ENCODE measurements at places on chromosomes 7 and 10.

DNA sequence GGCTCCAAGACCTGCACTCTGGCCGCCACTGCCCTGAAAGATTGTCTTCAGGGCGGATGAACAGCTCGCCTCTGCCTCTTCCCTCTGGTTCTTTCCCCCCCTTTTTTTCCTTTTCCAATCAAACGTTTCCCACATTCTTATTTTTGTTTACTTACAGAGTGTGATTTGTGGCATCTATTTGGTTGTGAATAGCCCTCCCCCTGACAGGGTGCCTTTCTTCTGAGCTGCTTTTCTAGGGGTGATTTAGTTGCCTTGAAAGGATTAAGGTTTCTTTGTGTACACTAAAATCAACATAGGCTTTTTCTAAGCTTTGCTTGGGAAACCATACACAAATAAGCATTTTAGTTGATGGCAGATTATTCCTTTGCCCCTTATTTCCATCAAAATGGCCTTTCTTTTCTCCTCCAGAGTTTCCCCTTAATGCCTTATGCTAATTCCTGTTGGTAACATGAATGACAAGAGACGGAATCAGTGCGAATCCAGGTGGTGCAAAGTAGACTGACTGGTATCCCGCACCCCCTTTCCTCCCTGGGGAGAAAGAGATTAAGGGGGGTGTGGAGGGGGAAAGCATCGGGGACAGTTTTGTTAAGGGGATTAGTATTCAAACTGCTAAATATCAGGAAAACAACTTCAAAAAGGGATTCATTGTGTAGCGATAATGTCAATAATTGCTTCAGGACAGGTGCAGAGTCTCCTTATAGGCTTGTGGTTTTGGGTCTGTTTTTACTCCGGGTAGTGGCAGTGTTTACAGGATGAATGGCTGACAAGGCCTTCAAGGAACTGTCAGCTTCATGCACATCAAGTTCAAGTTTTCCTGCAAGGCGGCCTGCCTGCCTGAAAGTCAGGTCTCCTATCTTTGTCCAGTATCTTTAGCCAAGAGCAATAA is 431.6 kb upstream of the GALNT17 start:
- DNase-seq, result no peak

- no peak for DNase-seq
These were observed 45.8 kb downstream of the NRF1 start for GRCh38 chr7:129657363-129657762.

DNA sequence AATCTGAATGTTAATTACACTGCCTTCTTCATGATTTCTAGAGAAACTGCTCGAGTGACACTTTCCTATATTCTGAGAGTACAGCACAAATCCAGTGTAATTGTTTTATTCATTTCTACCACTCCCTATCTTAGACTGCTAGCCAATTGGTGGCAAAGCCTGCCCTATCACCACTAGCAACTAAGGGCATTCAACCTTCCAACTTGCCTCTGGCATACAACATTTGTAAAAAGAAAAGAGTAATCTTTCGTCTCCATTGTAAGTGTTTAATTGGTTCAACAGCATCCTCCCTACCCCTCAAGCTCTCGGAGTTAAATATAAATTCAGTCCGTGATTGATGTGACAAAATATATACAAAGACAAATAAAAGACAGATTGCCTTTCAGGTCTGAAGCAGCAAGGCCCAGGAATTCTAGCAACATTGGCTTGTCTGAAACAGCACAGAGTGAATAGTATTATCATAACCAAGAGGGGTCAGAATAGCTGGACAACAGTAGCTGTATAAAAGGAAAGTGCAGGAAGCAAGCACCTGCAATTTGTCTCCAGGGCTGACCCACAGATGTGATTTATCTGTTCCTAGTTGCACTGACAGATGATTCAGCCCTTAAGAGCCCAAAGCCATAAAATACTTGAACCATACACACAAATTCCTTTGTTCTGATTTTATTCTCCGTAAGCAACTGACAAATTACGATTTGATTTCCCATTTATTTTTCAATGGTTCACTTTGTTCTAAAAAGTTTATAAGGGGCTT is 47.6 kb upstream of the ANKRD1 start:
- no peak for DNase-seq

DNA sequence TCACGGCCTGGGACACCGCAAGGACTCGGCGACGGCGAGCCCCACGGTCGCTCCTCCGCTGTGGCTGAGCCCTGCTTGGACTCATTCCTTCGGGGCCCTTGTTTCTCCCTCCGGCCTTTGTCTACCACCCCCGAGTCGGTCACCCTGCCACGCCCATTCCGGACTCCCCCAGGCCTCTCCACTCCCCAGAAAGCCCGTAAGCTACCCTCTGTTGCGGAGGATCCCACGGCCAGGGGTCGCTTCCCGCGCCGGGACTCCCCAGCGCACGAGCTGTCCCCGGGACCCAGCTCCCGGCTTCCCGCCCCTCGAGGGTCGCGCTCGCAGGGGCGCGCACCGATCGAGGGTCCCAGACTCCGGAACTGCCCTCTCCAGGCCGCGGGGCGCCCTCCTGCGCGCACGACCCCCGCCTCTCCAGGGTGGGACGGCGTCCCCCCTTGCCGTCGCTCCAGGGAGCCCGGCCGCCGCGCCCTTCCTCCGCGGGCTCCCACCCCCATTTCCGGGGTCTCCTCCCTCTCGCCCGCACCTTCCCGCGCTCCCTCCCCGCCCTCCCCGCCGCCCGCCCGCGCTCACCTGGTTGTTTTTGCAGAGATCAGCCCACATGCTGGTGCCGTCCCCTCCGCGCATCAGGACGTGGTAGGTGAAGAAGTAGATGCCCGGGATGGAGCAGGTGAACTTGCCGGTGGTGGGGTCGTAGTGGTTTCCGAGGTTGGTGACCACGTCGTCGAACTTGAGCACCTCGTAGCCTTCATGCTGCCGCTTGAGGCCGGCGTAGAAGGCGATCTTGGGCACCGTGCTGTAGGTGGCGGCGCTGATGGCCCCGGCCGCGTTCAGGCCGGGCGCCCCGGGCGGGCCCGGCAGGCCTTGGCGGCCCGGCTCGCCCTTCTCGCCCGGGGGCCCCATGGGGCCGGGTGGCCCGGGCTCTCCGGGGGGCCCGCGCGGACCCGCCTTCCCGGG is 1.5 kb downstream of the C1QL3 start:
- no peak for DNase-seq

GRCh38 chr7:20013536-20013935 is 203.6 kb downstream of the MACC1 start:
- no peak for DNase-seq

DNA sequence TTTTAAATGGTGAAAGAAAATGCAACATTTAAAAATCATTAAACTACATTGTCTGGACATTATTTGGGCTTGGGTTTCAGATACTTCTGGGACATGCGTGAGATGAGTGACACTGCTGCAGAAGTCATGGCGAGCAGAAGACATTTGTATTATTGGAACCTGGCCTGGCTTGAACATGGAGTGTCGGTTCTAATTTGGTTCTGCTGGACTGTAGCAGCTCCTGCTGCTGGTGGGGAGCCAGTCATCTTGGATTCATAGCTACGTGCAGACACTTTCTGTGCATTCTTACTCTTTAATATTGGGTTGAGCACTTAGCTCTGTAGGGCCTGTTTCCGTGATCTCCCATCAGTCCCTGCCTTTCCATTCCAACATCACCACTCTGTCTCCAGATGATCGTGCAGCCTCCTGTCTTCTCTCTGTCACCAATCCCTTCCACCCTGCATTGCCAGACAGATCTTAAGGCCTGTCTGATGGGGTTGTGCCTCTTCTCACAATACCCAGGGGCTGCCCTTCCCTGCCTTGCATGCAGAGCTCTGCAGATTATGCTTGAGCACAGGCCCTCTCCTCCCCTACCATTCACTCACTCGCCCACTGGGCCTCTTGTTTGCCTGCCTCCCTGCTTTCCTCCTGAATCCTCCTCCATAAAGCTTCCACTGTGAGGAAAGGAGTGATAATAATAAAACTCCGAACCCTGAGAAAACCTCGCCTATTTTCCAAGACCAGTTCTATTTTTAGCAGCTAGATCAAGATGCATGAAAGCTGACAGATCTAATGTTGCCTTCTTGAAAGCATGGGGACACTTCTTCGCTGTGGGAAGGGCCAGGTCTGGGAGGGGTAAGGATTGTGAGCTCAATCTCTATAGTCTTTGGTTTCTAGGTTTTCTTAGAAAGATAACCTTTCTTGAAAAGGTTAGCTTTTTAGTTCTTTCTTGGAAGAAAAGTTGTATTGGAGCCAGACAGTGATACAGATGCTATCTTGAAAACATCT is 32.9 kb downstream of the CELF2 start:
- no peak for DNase-seq

DNA sequence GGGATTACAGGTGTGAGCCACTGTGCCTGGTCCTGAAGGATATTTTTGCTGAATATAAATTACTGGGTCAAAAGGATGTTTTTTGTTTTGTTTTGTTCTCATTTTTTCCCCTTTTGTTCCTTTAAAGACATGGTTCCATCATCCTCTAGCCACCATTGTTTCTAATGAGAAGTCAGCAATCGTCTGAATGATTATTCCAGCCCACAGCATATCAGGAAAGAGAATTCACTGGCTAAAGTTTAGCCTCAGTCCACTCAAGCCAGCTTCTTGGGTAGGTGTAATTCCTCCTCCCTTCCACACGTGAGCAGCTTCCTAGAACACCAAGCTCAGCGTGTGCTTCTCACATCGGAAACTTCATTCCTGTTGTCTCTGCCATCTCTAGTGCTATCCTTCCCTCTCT is 112.8 kb upstream of the INSIG1 start:
- DNase-seq, result no peak

DNA sequence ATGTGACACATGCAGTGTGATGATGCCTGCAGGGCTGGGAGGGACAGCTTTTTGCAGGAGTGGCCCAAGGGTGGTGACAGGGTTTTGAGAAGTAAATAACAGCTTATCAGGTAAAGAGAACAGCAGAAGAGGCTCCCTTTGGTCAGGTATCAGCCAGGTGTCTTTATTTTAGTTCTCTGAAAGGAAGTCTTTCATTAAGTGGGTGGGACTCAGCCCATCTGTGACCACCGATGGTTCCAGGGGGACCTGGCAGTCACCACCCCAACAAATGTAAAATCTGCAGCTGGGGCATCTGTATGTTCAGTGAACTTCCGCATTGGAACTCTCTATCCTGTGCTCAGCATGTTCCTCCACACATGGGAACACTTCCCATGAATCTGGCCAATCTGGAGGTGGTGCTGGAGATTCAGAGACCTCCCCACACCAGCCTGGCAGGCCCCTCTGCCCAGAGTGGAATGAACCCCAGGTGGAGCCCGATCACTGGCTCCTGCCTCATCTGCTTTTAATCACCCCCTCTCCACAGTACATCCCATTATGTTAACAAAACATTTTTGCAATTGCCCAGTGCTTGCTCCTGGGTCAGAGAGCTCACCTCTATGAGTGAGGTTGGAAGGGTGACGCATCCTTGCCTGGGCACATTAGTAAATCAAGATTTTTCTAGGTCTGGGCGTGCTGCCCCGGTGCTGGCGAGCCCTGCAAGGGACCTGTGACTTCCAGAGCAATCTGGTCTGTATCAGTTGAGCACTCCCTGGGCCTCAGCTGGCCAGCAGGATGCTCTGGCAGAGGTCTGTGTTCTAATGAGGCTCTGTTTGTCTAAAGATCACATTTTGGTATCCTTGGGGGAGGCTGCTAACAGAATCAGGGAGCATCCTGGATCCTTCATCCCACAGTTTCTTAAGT is 140.4 kb upstream of the GDF10 start:
- DNase-seq, result no peak

- no peak for DNase-seq
These were observed 84.4 kb upstream of the NOBOX start for GRCh38 chr7:144487901-144488300.

DNA sequence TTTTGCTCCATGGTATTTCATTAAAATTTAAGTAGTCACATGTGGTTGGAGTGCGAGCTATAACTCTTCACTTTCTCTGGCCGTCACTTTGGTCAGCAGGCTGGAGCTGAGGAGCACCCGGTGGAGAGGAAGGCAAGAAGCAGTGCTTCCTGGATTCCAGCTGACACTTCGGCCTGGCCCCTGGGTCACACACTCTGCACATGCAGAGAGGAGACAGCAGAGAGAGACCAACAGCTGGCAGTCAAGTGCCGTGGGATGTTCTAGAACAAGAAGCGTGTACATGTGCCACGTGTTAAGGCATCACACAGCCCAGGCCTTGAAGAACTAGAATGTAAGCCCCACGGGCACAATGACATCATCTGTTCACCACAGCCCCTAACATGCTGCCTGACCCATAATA is 30.1 kb downstream of the PSAP start:
- no peak for DNase-seq

- no peak for DNase-seq
These were observed 326.3 kb upstream of the BMPER start for GRCh38 chr7:33578881-33579672.

DNA sequence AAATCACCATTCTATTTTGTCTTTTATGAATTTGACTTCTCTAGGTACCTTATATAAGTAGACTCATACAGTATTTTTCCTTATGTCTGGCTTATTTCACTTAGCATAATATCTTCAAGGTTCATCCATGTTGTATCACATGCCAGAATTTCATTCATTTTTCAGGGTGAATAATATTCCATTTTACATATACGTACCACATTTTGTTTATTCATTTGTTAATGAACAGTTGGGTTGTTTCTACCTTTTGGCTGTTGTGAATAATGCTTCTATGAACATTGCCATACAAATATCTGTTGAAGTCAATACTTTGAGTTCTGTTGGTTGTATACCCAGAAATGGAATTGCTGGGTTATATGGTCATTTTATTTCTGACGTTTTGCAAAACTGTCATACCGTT is 20.7 kb downstream of the AHCYL2 start:
- no peak for DNase-seq

- DNase-seq, result no peak
These were observed 103.6 kb downstream of the ELMO1 start for GRCh38 chr7:37344886-37345579.

GRCh38 chr7:113142385-113143119 is 24.2 kb upstream of the SMIM30 start:
- DNase-seq, result no peak

GRCh38 chr10:111390813-111391563 is 314.2 kb downstream of the ADRA2A start:
- DNase-seq, result no peak

DNA sequence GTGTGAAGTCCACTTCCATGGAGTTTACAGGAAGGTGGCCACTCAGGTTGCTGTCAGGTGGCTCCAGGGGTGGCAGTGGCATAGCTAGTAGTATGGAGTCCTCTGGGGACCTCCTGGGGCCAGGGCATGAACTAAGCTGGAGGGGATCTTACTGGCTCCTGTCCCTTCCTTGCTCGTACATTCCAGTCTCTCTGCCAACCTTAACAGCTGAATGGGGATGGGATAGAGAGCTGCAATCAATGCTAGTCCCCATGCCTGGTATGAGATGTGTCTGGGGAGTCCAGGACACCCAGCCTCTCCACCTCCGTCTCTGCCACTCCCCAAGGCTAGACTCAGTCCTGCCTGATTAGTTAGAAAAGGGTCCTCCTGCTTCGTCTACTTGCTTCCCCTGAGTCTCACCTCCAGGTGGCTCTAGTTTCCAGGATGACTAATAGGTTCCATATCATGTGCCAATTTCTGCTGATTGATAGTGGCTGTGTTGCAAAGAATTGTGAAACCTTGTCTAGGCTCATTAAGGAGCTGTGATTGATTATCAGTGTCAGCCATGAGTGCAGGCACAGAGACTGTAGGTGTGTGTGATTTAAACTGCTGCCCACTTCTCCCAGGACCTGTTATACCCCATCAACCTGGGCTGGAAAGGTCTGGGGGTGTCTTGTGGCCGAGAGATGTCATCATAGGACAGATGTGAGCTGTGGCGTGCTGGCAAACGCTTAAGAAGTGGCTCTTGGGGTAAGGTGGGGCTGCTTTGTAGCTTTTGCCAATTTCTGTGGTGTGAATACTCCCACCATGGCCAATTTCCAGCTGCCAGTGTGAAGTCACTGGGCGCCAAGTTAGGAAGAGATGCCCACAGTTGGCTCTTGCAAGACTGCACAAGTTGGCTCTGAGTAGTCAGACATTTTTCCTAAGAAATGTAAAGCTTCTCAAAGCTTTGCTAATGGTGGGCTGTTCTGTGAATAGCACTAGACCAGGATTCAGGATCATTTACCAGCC is 59.8 kb downstream of the COL13A1 start:
- no peak for DNase-seq

All from H1 (cell line).